ENCODE measurements at places on chromosomes 5 and 9.

DNA sequence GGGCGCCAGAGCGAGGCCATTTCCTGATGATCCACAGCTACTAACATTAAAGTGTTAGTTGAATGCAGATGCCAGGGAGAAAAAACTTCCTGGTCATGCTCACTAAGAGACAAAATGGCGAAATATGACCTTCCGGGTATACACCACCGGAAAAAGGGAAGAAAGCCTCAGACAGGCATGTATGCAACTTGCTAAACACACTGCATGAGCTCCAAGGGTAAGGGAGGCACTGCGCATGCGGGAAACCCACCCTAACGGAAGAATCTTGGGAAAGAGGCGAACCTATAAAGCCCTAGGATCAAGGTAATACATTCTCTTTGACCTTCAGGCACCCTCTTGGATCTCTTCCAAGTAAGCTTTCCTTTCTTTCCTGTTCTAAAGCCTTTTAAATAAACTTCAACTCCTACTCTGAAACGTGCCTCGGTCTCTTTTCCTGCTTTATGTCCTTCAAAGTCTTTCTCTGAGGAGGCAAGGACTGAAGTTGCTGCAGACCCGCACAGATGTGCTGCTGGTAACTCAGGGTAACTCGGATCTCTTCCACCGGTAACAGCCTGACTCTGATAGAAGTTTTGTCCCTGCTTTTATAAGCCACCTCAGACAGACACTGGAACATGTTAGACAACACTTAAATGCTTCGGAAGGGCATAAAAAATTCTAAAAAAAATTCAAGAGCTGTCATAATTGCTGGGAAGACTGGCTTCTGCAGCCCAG is 64.9 kb downstream of the DTWD2 start:
- DNase-seq: no peak

- DNase-seq: no peak
Measured at GRCh38 chr5:136001466-136001981, 27.3 kb upstream of the TGFBI start.

GRCh38 chr5:132183723-132184122 is 43.9 kb downstream of the P4HA2 start:
- no peak for DNase-seq

DNA sequence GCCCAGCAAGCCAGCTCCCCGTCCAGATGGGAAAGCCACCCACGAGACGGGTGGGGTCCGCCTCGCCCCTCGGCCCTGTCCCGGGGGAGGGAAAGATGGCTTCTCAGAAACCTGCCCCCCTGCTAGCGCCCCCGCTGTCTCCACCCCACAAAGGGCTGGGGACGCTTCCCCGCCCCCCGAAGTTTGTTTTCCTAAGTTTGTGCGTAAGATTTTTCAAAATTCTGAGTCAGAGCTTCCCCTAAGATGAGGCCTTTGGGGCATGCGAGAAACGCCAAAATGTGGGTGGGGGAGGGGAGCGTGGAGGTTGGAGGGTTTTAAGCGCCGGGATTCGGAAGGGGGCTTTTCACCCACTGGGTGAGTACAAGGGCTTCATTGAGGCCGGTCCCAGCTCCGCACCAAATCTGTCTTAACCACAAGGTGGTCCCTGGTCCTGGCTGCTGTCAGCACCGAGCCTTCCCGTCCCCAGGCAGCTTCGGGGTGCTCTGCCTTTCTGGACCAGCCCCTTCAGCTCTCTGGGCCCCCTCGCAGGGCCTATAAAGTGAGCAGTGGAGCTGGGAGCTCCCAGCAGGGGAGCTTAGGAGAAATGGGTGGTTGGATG is 32.3 kb downstream of the PRRX2 start:
- DNase-seq: peak; percentile 79

DNA sequence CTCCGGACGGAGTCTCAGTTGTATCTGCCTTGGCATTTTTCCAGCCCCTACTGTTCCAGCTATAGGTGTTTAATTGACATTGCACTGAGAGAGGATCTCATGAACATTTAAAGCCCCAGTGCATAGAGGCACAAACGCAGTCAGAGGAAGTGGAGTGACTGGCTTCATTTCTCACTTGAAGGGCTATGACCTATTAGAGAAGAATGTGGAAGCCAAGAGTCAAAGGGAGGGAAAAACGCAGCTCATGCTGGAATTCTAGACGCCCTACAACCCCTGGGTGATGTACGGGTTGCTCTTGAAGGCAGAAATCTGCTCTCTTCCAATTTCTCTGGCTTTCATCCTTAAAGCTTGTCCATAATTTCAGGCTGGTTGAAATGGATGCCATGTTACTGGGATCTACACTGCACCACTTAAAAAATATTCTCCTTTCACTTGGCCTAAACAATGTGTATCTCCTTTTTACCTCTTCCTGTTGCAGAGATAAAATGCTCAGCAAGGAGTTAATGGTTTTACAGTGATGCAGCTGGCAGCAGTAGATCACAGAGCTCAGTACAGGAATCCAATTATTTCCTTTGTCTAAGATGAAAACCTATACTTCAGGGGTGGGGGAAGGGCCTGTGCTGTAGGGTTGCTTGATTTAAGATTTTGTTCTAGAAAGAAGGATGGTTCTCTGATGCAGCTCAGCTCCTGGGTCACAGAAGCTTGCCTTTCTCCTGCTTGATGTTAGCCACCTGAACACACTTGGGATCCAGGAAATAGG is 61.8 kb upstream of the MAMDC2 start:
- no peak for DNase-seq

DNA sequence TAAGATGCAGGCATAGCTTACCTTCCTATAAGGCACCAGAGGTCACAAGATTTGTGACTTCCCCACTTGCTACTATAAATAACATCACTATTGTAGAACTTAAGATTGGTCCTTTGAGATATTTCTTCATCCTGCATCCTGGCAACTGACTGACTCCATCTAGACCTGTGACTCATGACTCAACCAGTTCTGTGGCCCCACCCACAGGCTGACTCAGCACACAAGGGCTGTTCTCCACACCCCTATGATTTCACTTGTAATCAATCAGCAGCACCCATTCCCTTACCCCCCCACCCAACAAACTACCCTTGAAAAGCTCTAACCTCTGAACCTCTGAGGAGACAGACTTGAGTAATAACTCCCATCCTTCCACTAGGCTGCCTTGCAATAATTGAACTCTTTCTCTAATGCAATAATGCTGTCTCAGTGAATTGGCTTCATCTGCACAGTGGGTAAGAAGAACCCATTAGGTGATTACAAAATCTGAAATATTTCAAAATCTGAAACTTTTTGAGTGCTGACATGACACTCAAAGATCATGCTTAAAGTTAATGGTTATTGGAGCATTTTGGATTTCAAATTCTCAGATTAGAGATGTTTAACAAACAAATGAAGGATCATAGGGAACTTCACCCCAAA is 296.7 kb downstream of the ARL15 start:
- no peak for DNase-seq

DNA sequence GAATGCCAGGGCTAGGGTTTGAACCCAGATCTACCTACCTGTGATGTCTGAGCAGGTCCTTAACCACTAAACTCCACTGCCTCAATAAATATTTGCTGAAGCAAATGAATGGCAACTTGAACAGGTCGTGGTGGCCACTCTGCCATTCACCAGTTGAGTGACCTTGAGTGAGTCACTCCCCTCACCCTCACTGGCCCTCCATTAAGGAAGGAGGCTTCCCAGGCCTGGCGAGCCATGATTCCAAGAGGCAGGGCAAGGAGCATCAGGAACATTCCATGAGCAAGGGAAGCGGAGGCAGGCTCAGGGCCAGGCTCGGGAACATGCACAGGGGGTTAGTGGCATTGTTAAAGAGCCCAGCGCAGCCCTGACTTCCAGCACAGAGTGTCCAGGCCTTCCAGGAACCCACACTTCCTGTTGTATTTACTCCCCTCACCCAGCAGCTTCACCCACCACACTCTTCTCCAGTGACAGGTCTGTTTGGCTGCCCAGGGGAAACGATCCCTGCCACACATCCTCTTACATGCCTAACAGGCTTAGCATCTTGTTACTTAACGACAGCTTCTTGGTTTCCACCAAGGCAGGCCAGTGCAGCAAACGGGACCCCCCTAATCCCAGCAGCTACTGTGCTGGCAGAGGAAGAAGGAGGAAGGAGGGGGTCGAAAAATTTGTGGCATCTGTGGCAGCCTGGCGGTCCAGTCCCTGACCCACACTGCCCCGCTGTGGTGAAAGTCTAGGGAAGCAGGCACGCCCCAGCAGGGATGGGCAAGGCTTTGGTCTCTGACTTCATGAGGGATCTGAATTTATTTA is 43.7 kb upstream of the TTC1 start:
- DNase-seq: peak; percentile 57

GRCh38 chr9:27535701-27536118 is 6.1 kb upstream of the MOB3B start:
- DNase-seq: no peak

DNA sequence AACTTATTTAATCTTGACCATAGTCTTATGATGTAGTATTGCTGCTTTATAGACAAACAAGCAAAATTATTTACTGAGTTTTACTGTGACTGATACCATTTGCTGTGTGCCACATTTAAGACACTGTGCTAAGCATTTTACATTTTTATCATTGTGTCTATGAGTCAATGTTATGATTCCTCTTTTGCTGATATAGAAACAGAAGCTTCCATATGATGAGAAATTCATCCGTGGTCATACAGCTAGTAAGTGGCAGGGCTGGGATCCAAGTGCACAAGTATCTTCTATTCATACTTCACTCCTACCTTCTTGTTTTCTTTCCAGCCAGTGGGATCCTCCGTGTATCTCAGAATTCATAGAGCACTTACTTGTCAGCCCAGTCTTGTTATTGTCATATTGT is 17.1 kb upstream of the IFNK start:
- DNase-seq: no peak

DNA sequence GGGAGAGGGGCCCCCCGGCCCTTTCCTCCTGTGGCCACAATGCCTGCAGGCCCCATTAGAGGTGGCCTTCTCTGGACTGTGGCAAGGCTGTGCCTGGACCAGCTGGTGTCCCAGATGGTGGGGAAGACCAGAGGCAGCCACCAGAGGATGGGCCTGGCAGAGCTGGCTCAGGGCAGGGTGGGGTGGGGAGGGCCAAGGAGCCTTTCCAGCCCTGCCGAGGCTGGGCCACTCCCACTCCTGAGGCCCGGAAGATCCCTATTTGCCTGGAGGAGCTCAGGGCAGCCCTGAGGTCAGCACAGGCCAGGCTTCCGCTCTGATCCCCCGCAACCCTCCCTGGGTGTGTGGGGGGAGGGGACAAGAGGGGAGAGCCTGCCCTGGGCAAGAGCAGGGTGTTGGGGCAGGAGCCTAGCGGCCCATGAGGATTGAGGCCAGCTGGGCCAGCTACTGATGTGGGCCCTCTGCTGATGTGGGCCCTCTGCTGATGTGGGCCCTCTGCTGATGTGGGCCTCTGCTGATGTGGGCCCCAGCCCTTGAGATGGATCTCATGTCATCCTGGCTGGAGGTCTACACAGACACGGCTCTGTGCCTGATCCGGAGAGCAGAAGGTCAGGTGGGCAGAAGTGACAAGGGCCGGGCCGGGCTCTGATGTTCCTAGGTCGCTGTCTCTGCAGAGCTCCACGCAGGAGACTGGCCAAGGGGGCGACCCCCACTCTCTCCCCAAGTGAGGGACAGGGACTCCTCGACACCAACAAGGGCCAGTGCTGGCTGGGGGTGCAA is 6.0 kb downstream of the MRPS2 start:
- no peak for DNase-seq

- no peak for DNase-seq
Measured at GRCh38 chr5:61327760-61328753, 4.0 kb upstream of the ZSWIM6 start.

DNA sequence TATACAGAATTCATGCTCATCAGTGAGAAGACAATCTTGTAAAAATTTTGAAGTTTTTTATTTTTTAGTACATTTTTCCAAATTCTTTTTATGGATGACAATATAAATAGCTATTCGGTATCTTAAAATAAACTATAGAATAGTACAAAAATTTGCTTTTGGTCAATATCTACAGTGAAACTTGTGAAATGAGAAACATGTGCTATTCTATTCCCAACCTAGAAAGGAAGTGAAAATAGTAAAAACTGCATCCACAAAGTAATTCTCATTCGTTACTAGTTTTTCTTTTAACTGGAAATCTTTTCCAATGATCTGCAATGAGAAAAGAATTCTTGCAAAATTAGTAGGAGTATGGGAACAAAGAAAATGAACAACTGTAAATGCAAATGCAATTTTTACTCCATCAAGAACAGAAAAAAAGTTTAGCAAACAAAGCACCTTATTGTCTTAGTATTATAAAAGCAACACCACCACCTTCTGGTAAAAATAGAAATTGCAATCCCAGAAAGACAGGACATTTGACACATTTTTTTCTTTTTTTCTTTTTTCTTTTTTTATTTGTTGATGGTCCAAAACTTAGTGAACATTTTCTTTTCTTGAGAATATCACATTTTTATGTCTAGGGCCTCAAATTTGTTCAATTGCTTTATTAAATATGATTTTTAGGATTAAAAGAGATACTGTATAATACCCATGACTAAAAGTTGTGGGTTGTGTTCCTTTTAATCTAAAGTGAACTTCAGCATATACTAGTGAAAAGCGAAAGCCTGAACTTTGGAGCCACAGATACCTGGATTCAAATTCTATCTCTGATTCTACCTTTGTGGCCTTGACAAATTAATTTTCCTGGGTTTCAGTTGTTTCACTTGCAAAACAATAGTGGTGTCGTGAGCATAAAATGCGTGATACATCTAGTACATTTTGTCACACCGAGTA is 72.3 kb downstream of the SLCO4C1 start:
- no peak for DNase-seq

- DNase-seq: no peak
Measured at GRCh38 chr9:11726659-11727058, 966.5 kb upstream of the TYRP1 start.

- DNase-seq: no peak
Measured at GRCh38 chr5:117487556-117487955, 912.9 kb upstream of the SEMA6A start.

DNA sequence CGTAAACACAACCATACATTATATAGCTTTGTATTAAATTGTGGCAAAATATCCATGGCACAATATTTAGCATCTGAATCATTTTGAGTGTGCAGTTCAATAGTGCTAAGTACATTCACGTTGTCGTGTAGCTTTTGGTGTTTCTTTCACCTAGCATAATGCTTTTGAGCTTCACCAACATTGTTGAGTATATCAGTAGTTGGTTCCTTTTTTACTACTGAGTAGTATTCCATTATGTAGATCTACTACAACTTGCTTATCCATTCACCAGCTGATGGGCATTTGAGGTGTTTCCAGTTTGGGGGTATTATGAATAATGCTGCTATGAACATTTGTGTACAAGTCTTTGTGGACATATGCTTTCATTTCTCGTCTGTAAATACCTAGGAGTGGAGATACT is 27.3 kb upstream of the CTNNAL1 start:
- DNase-seq: no peak

GRCh38 chr5:114223866-114224265 is 138.0 kb upstream of the KCNN2 start:
- no peak for DNase-seq

DNA sequence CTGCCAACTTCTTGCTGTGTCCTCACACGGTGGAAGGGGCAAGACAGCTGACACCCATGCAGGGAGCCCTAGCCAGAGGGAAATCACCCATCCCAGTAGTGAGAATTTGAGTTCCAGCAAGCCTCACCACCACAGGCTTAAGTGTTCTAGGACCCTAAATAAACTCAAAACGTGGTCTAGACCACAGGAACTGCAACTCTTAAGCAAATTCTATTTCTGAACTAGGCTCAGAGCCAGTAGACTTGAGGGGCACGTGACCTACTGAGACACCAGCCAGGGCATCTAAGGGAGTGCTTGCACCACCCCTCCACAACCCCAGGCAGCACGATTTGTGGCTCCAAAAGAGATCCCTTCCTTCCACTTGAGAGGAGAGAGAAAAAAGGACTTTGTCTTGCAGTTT is 96.0 kb upstream of the PHF24 start:
- DNase-seq: no peak

- DNase-seq: no peak
Measured at GRCh38 chr5:10894445-10895054, 133.5 kb upstream of the DAP start.

Measured in activated CD8-positive, alpha-beta memory T cell treated with anti-CD3 and anti-CD28 coated beads, Interleukin-2, amount 50 U/mL, for 48 hours (primary cell).